ENCODE measurements at places on chromosomes 11 and 22.

- no peak for DNase-seq
Measured at GRCh38 chr22:33224841-33225240, 166.7 kb upstream of the SYN3 start.

- DNase-seq: no peak
Measured at GRCh38 chr22:40479887-40480538, 109.6 kb downstream of the SGSM3 start.

DNA sequence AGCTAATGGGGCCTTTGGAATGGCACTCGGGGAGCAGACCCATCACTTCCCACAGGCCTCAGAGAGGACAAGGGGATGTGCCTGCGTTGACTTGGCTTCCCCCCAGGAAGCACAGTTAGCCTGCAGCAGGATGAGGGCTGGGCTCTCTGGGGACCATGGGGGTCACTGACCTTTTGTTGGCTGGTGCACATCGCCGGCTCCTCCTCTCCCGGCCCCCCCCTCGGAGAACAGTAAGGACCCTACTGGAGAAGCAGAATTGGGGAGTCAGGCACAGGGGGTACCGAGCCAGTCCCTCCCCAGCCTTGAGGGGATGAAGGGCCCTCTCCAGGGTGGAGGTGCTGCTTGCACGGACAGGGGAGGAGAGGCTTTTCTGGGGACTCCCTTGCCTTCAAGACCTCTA is 32.8 kb downstream of the NRXN2 start:
- DNase-seq: no peak

DNA sequence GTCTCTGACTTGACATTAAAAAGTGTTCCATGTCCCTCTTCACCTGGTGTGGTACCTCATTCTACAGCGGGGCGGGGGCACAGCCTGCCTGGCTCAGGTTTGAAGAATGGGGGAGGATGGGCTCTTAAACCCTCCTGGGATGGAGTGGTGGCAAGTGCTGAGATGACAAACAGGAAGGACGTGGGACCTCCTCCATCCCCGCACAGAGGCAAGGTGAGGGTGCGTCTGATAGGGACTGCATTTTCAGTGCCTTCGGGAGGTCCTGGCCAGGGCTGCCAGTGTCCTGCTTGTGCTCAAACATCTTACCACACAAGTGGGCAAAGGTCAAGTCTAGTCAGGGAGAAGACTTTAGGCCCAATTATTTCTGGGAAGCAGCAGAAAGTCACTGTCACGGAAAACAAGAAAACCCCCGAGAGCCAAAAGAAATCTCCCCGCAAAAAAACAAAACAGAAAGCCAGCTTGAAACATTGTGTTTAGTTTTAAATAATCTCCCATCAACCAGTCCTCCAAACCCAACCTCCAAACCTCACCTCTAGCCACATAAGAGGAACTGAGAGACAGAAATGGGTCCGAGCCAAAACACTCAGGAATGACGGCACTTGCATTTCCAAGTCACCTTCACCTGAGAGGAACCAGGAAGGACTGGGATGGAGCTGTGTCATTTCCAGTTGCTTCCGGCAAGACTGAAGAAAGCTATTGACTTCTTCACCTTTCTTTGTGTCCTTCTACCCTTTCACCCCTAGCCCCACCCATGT is 966.5 kb downstream of the NTM start:
- DNase-seq: no peak

DNA sequence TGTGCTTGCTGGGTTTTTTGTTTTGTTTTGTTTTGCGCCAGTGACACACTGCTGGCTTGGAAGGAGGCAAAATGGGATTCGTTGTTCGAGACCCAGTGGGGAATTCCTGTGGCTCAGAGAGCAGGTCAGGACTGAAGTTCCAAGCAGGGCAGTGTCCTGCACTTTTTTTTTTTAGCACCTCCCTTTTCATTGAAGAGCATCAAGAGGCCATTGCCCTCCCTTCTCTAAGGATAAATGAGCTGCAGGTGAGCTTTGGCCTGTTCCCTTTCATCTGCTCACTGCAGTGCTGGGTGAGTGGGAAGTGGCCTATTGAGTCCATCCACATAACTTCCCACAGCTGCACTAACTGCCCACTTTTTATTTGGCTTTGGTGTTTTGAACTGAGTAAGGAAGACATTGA is 87.8 kb downstream of the ARHGAP42 start:
- no peak for DNase-seq

- DNase-seq: peak; percentile 86
Measured at GRCh38 chr11:92225568-92226330, 1.1 kb downstream of the FAT3 start.

- DNase-seq: peak; percentile 18
Measured at GRCh38 chr11:119147604-119148333, 1.1 kb upstream of the ABCG4 start.

DNA sequence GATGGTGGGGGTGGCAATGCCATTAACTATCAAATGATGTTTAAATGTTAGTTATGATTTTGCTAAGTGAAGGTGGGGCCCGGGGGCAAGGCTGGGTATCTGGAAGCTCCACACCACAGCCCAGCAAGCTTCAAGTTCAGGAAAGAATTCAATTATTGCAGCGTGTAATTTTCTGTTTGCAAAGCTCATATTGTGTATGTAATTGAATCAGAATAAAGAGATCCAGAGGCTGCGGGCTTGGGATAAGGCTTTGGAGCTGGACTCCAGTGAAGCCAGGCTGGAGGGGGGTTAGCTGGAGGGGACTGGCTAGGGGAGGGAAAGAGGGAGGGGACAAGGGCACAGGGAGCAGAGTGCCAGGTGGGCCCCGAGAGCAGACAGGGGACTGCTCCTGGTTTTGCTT is 557.1 kb upstream of the CADM1 start:
- DNase-seq: no peak

DNA sequence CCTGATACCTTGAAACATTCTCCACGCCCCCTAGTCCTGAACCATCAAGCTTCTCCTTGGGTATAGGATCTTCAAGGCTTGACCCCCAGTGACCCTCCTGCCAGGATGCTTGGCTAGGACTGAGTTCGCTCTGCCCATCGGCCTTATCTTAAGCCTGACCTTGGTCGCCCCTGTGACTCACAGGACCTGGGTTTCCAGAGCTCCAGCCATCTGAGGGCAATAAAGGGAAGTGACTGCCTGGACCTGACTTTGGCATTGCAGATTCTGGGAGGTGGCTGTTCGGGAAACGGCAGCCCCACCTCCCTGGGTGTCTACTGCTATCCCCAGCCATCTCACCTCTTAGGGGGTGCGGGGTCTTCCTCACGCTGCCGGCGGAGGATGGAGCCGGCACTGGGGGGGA is 15.4 kb downstream of the CARD10 start:
- no peak for DNase-seq

DNA sequence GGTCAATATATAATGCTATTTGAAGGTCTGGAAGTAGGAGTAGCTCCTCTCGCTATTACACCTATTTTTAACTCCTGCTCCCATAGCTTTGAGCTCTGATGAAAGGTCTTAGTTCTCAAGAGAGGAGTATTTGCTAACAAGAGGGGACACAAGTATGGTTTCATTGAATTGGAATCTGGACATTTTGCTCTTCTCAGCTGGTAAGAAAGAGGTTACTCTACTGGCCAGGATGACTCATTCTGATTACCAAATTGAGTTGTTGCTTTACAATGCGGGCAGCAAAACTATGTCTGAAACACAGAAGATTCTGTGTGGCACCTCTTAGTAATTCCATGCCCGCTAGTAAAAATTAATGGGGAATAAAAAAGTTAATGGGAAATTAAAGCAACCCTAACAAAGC is 63.6 kb upstream of the EP300 start:
- no peak for DNase-seq

DNA sequence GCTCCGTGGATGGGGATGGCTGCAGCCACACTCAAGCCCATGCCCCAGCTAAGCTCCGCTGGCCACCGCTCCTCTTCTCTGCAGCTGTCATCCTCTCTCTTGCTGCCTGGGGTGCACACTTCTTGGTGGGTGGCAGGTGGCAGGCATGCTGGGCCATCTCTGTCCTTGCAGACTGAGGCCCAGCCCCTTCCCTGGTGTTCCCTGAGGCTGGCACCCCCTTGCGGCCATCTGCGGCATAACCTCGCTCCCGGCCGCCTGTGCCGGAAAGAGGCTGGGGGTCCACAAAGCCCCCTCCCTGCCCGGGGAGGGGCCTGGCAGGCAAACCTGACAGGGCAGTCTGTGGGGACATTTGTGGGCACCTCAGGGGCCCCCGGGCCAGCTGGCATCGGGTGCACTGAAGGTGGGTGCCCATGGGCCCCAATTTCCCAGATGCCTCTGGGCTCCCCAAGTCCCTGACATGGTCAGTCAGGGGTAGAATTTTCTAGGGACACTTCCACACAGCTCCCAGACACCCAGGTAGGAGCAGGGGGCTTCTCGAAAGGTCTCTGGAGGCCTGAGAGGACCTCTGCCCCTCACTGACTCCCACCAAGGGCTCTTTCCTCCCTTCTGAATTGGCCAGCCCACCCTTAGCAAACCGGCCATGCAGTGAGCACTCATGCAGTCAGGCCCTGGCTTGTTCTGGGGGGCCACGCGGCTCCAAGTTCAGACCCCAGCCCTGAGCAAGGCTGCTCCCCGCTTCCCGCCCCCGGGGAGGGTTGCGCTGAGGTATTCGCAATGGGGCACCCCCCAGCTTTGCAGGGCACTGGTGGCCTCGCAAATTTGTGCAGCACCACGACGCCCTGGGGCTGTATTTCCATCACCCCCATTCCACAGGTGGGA is 23.5 kb upstream of the TH start:
- DNase-seq: peak; percentile 83

DNA sequence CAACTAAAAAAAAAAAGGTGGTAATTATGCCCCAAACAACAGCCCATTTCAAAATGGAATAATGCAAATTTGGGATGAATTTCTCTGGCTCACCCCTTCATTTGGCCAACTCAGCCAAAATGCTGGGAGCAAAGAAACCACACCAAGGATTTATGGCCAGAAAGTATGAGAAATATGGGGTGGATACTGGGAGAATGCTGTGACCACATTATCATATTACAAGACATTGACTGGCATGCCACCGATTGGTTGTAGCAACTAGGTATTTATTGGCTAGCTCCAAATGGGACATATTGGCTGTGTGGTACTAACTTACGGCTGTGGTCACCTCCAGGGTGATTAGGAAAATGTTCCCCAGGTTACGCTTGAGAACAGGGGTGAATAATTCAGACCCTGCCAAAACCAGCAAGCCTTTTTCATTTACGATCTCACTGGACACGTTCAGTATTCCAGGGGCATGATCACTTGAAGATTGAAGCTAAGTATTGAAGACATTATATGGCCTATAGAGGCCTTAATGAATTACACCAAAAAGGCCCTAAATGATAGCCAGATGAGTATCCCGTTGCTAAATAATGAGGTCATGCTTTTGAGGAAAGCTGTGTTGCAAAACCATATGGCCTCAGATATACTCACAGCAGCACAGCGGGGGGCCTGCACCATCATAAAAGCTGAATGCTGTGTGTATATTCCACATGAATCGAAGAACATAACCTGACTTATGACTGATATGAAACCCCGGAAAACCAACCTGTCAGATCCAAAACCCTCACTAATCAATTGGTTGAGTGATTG is 3.8 kb upstream of the FDX1 start:
- peak; percentile 40 for DNase-seq

GRCh38 chr11:3202305-3202704 is 16.3 kb downstream of the MRGPRG start:
- DNase-seq: no peak

GRCh38 chr22:49565516-49565855 is 262.2 kb downstream of the BRD1 start:
- DNase-seq: no peak

- no peak for DNase-seq
Measured at GRCh38 chr11:78925387-78925786, 350.7 kb upstream of the NARS2 start.
